Ureter (tissue), 1 donor: ENCODE measurements at places on chromosomes 3 and 15. TPM values are rescaled to one million over a fixed set of nuclear protein-coding genes. Genes with fewer than 3 reads are reported as not detected.

DNA sequence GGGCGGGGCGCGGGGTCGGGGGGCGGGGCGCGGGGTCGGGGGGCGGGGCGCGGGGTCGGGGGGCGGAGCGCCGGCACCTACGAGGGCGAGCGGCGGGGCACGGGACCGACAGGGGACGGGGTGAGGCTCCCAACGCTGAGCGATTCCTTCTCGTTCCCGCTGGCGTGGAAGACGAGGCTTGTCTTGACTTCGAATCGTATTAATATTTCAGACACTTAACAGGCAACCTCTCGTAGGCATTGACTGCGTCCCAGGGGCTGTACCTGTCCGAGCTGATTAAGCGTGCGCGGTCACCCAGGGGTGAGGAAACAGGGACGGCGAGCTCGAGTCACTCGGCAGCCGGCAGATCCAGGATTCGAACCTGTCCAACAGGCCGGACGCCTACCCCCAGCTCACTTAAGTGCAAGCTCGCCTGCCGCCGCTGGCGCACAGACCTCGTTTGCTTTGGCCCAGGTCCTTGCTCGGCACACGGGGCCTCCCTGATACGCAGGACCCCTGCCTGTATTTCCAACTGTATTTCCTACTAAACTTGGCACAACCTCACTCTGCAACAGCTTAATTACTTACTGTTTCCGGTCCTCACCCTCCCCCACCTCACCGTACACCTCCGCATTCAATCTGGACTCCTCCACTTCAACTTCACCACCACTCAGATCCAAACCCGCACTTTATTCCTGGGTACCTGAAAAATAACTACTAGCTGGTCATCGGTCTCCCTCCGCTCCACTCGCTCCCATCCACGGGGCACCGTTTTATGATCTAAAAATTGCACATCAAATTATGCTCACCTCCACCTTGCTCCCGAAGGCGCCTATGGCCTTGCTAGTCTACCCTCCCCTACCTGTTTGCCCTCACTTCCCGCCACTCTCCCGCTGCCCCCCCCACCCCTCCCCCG, 722 bp upstream of the ZXDC start:
- peak; percentile 76 for DNase-seq

DNA sequence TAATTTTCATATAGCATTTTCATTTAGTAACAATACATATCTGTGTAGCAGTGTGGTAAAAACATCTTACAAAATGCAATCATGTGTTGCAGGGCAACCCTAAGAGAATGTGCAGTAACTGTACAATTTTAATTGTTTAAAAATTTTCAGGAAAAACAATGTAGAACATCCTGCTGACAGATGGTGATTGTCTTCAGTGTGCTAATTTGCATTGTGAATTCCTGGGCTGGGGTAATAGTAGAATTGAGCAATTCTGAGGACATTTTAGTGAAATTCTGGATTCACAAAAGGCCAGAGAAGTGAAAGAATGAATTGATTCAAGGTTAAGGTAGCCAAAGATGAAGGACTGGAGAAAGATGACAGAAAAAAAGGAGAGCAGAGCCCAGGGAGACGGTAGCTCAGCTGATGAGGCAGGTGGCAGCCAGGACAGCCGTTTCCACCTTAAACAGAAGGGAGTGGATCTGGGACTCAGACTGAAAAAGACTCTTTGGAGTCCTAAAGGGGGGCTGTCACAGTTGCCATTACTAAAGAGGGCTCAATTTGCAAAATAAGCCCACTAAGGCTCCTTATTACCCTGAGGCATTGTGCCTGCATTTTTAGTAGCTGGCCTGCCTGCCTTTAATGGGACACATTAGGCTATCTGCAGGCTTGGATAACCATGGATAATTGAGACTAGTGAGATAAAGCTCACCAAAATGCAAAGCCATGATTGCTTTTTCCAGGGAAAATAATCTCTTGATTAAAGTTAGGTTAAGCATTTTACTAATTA, 8.6 kb downstream of the MAP3K13 start:
- no peak for DNase-seq

- peak; percentile 87 for DNase-seq
Observed at GRCh38 chr3:52237657-52238172, 1.2 kb downstream of the TWF2 start.

GOLGA6A gene
- not detected for total RNA-seq

HRG gene
- total RNA-seq = not detected
